Activated T-helper 1 cell treated with anti-CD3 and anti-CD28 coated beads, Interleukin-12 subunit alpha, Interleukin-12 subunit beta, Interleukin-2, Interleukin-4 antibody, amounts not matched to agents 30 ng/mL and 10 ng/mL and 1 ng/mL, durations not matched to agents 14 hours and 24 hours and 36 hours (primary cell): ENCODE measurements at places on chromosomes 5 and 9. TPM values are rescaled to one million over a fixed set of nuclear protein-coding genes. Genes with fewer than 3 reads are reported as not detected.

The PCDHA12 gene
- total RNA-seq = not detected in 2 replicates

The MYORG gene
- total RNA-seq = 1.0 and 1.9 TPM in 2 replicates

The FTMT gene
- not detected in 2 replicates for total RNA-seq

The TAS2R1 gene
- total RNA-seq = not detected in 2 replicates

The PCDHB15 gene
- total RNA-seq = not detected in 2 replicates

The SH3GL2 gene
- total RNA-seq = not detected in 2 replicates

The UAP1L1 gene
- total RNA-seq = 13.9 and 14.9 TPM in 2 replicates

The ASPN gene
- total RNA-seq = not detected in 2 replicates

The SLC6A7 gene
- not detected in 2 replicates for total RNA-seq

The SLC6A19 gene
- total RNA-seq = not detected in 2 replicates

The MVB12B gene
- 1.1 and 1.9 TPM in 2 replicates for total RNA-seq

The ANKRD55 gene
- total RNA-seq = 1.0 and 1.8 TPM in 2 replicates

The SPATA31A3 gene
- total RNA-seq = not detected in 2 replicates

The DNAH5 gene
- total RNA-seq = not detected in 2 replicates
